Stimulated activated effector memory CD8-positive, alpha-beta T cell treated with anti-CD3 and anti-CD28 coated beads, Interleukin-12 subunit alpha, Interleukin-12 subunit beta, amount 100 ng/mL, for 72 hours (primary cell): ENCODE measurements at places on chromosomes 3 and 15.

- DNase-seq: no peak
Measured at GRCh38 chr3:19688767-19689166, 245.2 kb downstream of the EFHB start.

GRCh38 chr3:8200996-8201395 is 300.6 kb upstream of the LMCD1 start:
- no peak for DNase-seq

GRCh38 chr3:178434206-178434805 is 101.9 kb upstream of the KCNMB2 start:
- no peak for DNase-seq

DNA sequence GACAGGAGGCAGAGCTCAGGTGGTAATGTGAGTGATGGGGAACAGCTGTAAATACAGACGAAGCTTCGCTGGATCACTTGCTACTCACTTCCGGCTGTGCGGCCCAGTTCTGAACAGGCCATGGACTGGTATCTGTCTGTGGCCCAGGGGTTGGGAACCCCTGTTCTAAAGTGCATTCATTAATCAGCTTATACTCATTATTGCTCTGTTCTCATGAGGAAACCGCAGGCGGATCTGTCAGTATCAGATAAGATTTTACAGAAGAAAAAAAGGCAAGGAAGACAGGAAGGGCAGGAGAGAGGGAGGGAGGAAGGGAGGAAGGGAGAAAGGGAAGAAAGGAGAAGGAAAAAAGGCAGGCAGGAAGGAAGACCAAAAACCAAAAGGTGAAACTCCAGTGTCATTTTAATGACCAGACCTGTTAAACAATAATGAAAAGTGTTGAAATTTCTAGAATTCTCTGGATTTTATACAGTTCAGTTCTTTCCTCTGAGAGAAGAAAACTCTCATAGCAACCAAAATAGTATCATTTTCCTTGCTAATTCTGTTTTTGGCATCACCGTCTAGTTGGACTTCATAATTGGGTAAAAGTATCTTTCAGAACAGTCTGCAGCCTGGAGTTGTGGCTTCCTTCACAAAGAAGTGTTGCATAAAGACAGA is 128.0 kb upstream of the PROK2 start:
- DNase-seq: no peak

- DNase-seq: no peak
Measured at GRCh38 chr3:192262001-192262400, 465.3 kb downstream of the FGF12 start.

- no peak for DNase-seq
Measured at GRCh38 chr15:58179741-58180381, 41.7 kb downstream of the AQP9 start.

- peak; percentile 45 for DNase-seq
Measured at GRCh38 chr3:48405343-48405881, 24.5 kb downstream of the PLXNB1 start.

DNA sequence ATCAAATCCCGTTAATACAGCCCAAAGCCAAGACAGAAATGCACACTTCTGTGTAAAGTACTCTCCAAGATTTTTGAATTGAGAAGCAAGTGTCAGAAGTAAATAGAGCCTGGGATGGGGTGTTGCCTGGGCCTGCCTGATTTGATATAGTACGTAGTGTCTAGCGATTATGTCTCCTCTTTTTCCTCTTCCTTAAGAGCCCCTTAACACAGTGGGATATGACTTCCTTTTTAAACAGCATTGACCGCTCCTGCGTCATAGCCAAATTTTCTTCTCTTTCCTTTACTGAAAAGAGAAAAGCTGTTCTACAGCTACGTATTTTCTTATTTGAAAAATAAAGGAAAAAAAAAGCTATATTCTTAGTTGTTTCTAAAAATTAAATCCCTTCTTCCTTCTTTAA is 97.7 kb downstream of the PLCL2 start:
- no peak for DNase-seq

DNA sequence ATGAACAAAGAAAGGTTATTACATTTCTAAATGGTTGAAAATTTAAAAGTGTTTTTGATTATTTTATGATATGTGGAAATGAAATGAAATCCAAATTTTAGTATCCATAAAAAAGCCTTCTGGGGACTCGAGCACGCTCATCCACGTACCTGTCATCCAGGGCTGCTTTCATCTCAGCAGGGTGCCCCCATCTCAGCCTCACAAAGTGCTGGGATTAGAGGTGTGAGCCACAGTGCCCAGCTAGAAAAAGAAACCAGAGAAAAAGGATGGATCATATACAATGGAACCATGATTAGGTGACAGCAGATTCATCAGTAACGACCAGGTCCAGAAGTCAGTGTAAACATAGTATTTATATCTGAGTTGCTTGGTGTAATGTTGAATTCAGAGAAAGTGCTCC is 49.7 kb downstream of the STARD5 start:
- DNase-seq: no peak

DNA sequence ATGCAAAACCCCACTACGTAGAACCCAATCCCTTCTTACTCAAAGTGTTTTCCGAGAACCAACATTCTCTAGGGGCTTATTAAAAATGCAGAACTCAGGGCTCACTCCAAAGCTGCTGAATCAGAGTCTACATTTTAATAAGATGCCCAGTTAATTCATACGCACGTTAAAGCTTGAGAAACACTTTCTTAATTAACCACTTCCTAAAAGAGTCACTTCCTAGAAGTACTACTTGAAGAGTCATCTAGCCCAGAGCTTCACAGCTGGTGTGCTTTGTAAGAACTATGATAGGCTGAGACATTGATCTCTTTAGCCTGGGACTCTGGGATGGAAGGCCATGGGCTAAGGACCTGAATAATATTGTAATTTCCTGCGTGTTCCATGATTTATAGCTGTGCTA is 9.0 kb downstream of the COL6A5 start:
- DNase-seq: no peak

GRCh38 chr15:75446151-75446550 is 5.3 kb downstream of the SIN3A start:
- no peak for DNase-seq

- peak; percentile 69 for DNase-seq
Measured at GRCh38 chr3:44477312-44478030, at the start of gene ZNF445. TSS of gene ZNF445 (minus strand) at chr3:44477670. CDS start at chr3:44455549, 22,121 bp downstream.

- no peak for DNase-seq
Measured at GRCh38 chr3:150603980-150604319, 829 bp downstream of the SELENOT start.

GRCh38 chr3:113428581-113428980 is 12.7 kb downstream of the CFAP44 start:
- no peak for DNase-seq

DNA sequence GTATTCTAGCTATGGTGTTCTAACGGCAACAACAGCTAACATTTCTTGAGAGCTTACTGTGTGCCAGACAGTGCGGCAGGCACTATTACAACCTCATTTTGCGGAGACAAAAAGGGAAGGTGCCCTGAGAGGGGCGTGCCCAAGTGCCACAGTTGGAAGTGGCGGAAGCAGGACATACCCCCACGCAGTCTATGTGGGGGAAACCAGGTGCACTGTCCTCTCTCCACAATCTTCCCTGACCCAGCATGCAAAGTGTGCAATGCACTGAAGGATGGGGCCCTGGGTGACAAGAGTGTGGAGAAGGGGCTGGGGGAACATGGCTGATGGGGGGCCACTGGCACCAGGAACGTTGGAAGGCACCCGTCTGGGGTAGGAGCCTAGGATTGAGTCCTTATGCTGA is 8.6 kb downstream of the ANP32A start:
- DNase-seq: no peak

DNA sequence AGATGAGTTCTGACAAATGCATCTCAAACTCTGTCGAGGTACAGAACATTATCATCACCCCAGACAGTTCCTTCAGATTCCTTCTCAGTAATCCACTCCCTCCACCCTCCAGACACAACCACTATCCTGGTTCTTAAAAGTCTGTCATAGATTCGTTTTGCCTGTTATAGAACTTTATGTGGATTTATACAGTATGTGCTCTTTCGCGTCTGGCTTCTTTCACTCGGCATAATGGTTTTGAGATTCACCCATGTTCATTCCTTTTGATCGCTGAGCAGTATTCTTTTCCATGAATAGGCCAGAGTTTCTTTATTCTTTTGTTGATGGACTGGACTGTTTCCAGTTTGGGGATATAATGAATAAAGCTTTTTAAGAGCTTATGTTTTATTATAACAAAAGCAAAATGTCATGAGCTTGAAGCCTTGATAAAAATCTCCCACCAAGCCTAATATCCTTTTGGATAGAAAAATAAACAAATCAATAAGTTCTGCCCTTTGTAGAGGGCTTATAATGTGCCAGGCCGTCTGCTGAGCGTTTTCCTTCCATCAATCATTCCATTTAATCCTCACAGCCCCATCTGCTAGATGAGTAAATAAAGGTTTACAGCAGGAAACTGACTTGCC is 21.3 kb upstream of the RFTN1 start:
- peak; percentile 12 for DNase-seq

GRCh38 chr15:57540211-57540610 is 51.5 kb upstream of the MYZAP start:
- no peak for DNase-seq

GRCh38 chr3:167978071-167978470 is 117.7 kb downstream of the GOLIM4 start:
- no peak for DNase-seq

DNA sequence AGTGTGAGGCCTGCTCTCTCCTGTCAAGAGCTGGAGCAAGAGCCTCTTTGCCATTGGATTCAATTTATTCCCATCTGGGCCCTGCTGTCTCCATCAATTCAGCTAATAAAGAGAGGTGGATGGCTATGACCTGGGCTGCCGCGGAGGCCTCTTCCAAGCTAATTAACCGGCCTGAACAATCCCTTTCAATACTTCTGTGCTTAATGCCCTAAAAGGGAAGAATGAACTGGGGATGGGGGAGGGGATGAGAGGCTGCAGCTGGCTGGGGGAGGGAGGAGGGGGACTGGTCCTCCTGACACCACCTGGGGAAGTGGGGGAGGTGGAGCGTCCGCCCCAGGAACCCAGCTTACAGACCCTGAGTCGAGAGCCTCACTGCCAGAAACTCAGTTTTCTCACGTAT is 33.4 kb upstream of the PRR23E start:
- no peak for DNase-seq

DNA sequence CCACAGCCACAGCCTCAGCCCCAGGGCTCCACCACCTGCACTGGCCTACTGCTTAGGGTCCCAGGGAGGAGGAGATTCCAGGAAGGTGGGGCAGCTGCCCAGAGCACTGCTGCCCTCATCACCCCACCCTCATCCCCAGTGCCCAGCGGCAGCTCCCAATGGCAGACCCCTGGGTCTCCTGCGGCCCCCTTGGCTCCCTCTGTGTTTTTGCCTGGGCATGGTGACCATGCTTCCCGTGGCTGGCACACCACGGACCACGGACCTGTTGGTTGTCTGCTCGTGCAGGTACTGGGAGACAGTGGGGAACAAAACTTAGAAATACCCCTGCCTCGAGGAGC is 2.7 kb downstream of the CHST13 start:
- DNase-seq: no peak

DNA sequence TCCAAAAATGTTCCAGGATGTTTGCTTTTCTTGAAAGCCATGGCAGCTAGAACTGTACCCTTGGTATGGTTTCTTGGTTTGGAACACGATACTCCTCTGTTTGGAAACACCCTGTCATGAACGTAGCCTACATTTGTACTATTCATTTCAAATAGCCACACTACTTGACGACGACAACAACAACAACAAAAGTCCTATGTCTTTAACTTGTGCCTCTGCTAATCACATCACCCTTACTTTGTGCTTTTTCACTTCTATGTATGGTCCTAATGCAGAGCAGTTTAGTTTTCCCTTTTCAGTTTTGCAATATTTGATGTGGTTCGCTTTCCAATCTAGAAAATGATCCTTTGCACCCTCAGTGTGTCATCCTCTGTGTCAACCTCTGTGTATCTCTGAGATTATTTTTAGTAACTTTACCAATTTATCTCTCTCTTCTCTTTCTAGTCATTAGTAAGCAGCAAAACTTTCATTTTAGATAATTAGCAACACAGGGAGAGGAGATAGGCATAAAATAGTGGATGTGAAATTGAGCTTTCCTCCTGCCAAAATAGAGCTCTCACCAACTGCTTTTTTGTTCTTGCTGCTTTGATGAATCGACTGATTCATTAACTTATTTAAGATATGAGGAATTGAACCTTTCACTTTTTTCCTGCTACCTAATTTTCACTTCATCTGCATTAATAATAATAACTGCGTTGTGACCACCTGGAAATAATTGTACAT is 44.1 kb upstream of the TP63 start:
- no peak for DNase-seq

GRCh38 chr3:105285653-105286241 is 81.0 kb upstream of the ALCAM start:
- DNase-seq: no peak

GRCh38 chr3:183500319-183500718 is 55.2 kb downstream of the KLHL6 start:
- DNase-seq: no peak

DNA sequence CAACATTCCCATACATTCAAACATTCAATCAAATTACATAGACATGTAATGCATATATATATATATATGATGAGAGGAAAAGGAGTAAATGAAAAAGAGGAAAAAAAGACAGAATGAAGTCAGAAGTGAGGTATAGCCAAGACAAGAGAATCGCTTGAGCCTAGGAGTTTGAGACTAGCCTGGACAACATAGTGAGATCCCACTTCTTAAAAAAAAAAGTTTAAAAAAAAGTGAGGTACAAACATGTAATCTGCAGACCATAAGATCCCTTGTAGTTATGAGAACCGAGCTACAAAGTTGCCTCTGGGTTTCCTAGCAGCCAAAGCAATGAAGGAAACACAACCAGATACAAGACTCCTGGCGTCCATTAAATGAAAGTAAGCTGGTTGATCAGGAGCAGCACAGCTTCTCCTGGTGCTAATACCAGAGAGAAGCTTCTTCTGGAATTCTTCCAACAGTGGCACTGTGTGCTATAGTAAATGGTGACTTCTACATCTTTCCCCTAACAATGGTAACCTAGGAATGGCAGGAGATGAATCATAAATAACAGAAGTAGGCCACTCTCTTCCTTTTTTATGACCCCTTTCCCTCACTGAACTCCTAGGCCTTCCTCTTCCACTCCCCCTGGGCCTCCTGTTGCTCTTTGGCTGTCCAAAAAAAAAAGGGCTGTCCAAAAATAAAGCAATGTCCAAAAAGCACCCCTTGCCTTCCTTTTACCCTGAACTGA is 3.5 kb downstream of the KCNMB3 start:
- DNase-seq: no peak

GRCh38 chr3:98954242-98954641 is 52.7 kb upstream of the DCBLD2 start:
- no peak for DNase-seq

- DNase-seq: no peak
Measured at GRCh38 chr3:64195789-64196188, 29.5 kb downstream of the PRICKLE2 start.

- no peak for DNase-seq
Measured at GRCh38 chr3:58191361-58191991, 19.3 kb downstream of the DNASE1L3 start.
